ENCODE measurements at places on chromosomes 4 and X.

GRCh38 chr4:169611157-169611556 lies 1.2 kb downstream of the NEK1 start:
- no peak for DNase-seq

DNA sequence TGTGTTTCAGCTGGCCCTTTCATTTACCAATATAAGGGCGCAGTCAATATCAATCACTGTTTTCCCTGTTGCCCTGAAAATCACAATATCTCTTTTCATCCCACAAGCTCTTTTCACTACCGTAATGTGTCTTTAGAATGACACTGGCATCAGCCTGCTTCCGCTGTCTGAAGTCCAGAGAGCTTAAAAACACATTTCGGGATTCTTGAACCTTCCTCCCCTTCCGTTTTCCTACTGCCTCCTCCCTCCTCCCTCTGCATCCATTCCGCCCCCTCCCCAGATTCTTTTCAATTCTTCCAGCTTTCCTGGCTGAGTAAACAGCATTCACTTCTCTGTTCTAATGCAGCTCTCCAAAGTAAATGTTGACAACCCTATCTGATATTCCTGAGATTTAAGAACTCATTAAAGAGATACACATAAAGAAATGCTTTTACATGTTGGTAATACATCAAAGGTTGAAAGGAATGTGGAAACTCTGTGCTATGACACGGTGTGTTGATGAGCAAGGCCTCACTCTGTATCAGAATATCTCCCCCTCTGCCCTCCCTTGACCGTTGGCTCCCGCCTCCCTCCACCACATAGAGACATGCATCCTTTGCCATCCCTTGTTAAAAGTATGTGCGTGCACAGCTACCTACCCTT lies 83.5 kb upstream of the SPRY1 start:
- DNase-seq, result no peak

GRCh38 chr4:175790083-175790482 lies 22.0 kb downstream of the GPM6A start:
- no peak for DNase-seq

DNA sequence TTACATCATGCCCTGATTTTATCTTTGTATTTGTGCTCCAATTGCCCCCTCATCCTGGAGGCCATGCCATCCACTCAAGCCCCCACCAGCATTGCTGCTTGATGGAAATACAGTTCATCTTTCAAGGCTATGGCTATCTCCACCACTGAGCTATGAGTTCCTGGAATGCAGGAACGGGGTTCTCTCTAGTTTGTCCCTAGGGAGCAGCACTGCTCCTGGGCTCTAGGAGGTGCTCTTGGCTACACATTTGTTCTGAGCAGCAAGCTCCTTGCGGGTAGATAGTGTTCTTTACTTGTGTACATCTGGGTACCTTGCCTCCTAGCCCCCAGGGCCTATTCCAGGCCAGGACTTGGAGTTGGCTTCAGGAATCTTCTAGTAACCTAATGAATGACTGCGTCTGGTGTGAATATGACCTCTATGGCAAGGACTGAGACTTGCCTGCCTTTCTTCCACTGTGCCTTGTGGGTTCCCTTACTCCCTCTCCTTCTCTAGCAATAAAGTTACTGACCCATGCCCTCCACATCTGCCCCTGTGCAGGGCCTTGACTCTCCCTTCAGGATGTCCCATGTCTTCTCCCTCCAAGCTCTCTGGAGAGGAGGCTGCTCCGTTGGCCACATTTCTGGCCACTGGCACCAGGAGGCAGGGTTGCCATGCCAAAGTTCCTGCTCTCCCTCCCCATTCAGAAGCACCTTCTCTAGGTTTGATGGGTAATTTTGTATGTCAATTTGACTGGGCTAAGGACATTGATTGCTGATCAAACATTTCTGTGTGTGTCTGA lies 7.6 kb downstream of the CITED1 start:
- DNase-seq, result no peak

DNA sequence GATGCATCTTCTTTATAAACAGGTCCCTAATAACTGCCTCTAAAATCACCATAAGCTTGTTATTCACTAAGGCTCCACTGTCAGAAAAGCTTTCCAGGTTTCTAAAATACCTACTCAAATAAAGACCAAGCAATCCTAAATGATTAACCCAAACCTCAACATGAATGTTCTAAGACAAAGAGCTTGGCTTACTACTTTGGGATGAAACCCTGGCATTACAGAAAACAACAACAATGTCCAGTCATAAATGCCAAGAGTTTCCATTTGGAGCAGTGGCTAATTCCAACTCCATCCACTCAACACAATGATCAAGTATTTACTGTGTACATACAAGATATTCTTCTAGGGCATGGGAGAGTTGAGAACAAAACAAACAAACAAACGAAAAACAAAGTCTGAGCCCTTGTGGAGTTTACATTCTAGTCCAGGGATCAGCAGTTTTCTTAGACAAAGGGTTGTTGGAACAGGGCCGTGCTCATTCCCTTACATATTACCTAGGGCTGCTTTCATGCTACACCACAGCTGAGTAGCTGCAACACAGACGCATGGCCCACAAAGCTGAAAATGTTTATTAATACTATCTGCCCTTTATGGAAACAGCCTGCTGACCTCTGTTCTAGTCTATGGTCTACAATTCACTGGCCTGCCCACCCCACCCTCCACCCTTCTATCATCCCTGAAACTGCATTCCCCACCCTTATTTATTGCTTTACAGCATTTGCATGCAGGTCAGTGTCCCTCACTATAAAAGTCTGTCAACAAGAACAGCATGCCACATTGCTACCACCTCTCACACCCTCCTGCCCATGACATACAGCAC lies 23.7 kb downstream of the ABCG2 start:
- DNase-seq, result no peak

DNA sequence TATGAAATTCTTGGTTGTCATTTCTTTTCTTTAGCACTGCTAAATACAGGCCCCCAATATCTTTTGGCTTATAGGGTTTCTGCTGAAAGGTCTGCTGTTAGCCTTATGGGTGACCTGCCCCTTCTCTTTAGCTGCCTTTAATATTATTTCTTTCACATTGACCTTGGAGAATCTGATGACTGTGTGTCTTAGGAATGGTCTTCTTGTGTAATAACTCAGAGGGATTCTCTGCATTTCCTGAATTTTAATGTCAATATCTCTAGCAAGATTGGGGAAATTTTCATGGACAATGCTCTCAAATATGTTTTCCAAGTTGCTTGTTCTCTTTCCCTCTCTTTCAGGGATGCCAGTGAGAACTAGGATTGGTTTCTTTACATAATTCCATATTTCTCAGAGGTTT lies 292.4 kb downstream of the SLC7A11 start:
- no peak for DNase-seq

- DNase-seq, result no peak
These were observed 90.2 kb downstream of the SLC2A9 start for GRCh38 chr4:9931146-9931545.

DNA sequence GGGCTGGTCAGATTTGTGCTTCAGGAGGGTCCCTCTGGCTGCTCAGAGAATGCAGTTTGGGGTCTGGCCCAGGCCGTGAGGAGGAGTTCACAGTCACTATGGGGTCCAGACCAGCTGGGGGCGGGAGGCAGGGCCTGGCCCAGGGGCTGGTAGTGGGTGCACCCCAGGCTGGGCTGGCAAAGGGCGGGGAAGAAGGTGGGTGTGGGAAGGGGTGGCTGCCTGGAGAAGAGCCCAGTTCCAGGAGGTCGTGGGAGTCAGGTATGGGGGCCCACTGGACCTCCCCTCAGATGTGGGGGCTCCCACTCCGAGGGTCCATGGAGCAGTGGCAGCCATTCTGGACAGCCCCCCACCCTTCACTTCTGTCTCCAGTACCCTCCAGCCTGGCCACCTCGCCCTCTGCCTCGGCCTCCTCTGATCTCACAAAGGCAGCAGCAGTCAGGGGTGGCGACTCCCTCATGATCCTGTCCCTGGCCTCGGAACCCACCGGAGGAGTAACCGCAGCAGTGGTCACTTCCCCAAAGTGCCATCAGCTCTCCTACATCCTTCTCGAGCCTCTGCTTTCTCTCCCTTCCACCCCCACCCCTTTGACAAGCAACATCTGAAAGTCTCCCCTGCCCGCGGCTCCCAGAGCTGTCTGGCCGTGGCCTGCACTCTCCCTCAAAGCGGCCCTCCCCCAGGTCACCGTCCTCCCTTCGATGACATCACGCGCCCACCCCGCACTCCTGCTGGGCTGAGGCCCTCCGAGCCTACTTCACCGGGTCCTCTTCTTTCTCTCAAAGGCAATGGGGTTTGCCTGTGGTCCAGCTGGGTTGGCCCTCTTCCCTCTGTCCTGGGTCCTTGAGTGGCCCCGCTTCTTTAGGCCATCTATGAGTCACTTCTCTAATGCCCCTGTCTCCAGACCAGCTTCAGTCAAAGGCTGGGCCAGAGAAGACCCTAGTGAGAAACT lies 1.7 kb upstream of the SLC6A8 start:
- DNase-seq, result no peak

DNA sequence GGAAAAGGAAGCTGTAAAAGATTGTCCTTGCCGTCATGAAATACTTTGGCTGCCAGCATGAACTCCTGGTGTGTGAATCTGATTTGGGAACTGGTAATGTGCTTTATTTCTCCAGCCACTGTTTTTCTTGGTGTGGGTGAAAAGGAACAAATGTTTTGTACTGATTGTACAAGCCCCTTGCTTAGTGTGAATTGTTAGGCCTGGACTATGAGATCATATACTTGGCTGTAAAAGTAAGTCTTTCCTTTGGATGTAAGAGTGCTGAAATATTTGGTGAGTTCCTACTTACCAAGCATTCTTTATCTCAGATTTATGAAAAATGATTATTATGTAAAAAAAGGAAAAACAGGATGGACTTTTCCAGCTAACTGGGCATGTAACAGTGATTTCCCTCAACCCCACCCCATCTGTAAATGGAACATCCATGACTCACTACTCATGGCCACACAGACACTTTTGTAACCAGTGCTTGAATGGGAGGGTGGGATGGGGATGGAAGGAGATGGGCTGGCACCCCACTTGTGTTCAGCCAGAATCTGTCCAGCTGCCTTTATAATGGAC lies 6.3 kb downstream of the FNIP2 start:
- no peak for DNase-seq

DNA sequence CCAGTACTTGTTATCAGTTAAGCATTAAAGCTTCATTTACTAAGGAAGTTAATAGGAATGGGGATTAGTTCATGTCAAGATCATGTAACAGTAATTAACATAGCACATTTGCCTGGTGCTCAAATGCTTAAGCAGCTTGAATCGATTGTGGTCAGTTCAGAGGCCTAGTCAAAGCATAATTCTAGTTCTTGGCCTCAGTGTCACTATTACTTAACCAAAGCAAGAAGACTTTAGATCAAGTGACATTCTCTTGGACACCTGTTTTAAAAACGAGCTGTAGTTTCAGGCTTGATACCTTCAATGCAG lies 115.2 kb upstream of the BMPR1B start:
- no peak for DNase-seq

GRCh38 chr4:149026696-149027095 lies 584.5 kb upstream of the NR3C2 start:
- no peak for DNase-seq

DNA sequence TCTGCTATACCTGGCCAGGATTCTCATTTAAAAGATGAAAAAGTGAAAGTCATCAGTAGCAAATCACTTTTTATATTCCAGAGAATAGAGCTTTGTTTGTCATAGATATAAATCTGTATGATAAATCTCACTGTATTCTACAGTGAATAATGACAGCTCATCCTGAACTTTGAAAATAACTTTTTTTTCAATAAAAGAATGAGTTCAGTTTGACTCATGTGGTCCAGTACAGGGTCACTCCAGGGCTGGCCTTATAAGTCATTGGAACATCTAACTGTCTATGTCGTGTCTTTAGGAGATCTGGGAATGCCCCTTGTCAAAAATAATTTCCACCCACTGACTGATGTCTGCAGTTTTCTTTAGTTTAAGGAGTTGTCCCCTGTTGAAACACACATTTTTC lies 18.5 kb upstream of the CXCL8 start:
- no peak for DNase-seq

- DNase-seq, result peak; percentile 26
These were observed 39.5 kb downstream of the HADH start for GRCh38 chr4:108029016-108029720.

DNA sequence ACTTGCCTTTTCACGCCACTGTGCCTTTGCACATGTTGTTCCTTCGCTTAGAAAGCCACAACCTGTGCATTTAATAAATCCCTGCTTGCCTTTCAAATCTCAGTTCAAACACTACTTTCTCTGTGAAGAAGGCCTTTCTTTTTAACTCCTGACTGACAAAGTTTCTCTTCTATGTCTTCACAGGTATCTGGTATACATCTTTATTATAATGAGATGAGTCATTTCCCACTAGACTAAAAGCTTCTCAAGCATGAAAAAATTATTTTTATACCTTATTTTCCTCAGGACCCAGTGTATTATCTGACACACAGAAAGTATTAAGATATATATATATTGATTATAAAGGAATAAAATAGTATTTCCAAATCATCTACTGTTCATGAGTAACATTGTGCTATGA lies 189.9 kb downstream of the TBCK start:
- no peak for DNase-seq

DNA sequence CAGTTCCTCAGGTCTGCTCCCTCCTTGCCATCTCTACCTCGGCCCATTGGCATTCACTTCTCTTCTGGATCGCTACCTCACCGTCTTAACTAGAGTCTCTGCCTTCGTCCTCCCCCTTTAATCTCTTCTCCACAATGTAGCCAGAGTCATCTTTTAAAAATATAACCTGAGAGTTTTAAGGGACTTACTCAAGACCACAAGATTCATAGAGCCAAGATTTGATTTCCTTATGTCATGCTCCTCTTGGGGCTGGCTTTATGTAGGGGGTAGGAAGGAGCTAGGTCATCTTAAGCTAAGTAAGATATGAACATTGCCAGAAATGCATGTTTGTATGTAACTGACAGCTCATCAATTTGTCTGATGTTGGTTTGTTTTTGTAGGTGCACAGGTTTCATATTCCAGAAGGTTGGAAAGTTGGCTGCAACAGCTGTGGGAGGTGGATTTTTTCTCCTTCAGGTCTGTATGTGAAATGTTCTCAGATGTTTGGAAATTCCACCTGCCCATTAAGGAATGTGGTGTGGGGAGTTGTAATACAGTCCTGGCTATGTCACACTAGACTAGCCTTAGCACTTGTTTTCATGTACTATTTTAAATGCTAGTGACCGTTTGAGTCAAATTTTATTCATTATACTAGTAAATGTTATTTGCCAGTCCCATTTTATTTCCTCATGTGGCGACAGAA lies 19.6 kb downstream of the FUNDC2 start:
- no peak for DNase-seq

- DNase-seq, result no peak
These were observed 13.7 kb downstream of the CTAG1A start for GRCh38 chrX:154598656-154599055.

- DNase-seq, result no peak
These were observed 186.1 kb upstream of the CASK start for GRCh38 chrX:42109428-42109827.

GRCh38 chrX:10048076-10048475 lies 80.9 kb downstream of the CLDN34 start:
- no peak for DNase-seq
